Glutamatergic neuron (in vitro differentiated cells): ENCODE measurements at places on chromosomes 1 and 21. TPM values are rescaled to one million over a fixed set of nuclear protein-coding genes. Genes with fewer than 3 reads are reported as not detected.

Gene RAD54L
- total RNA-seq, result 4.6 TPM

Gene OR14C36
- not detected for total RNA-seq

- no peak for DNase-seq
Measured at GRCh38 chr1:36913016-36913415, 121.3 kb downstream of the GRIK3 start.

DNA sequence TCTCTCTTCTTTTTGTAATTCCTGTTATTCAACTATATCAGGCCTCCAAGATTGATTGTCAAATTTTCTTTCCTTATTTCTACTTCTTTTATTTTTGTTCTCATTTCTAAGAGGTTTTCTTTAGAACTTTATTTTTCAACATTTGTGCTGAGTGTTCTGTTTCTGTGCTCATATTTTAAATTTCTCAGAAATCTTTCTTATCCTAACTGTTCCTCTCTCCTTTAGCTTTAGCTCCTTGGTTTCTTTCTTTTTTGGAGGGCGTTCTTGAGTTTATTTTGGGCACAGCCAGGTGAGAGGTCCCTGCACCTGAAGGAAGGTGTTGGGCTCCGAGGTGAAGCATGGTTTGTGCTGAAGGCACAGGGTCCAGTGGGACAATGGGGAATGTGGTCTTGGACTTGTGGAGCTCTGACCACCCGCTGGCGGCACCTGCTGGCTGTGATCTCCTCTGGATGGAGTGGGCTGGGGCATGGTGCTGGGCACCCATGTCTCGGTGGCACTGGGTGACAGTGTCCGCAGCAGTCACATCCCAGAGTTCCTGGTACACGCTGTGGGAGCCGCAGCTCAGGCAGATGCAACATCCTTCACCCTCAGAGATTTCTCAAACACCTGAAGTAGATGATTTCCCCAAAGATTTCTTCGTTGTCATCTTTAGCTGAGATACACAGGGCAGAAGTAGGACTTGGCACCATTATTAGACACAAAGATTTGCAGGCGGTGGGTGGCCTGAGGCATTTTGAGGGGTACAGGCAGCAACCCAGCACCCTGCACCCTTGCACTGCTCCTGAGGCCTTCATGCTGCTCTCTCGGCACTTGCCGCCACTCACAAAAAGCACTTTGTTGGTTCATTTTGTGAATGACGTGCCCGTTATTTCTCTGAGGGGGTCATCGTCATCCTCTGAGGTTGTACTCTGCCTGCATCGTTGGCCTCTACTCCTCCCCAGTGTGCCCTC lies 38.2 kb upstream of the DIP2A start:
- no peak for DNase-seq

GRCh38 chr1:93148001-93148400 lies 32.2 kb downstream of the TMED5 start:
- no peak for DNase-seq

- DNase-seq, result no peak
Measured at GRCh38 chr1:34750610-34751009, 4.2 kb upstream of the GJB5 start.

GRCh38 chr1:190170321-190170720 lies 307.3 kb downstream of the BRINP3 start:
- no peak for DNase-seq
